ENCODE measurements at places on chromosomes 4 and X. TPM values are rescaled to one million over a fixed set of nuclear protein-coding genes. Genes with fewer than 3 reads are reported as not detected.

DNA sequence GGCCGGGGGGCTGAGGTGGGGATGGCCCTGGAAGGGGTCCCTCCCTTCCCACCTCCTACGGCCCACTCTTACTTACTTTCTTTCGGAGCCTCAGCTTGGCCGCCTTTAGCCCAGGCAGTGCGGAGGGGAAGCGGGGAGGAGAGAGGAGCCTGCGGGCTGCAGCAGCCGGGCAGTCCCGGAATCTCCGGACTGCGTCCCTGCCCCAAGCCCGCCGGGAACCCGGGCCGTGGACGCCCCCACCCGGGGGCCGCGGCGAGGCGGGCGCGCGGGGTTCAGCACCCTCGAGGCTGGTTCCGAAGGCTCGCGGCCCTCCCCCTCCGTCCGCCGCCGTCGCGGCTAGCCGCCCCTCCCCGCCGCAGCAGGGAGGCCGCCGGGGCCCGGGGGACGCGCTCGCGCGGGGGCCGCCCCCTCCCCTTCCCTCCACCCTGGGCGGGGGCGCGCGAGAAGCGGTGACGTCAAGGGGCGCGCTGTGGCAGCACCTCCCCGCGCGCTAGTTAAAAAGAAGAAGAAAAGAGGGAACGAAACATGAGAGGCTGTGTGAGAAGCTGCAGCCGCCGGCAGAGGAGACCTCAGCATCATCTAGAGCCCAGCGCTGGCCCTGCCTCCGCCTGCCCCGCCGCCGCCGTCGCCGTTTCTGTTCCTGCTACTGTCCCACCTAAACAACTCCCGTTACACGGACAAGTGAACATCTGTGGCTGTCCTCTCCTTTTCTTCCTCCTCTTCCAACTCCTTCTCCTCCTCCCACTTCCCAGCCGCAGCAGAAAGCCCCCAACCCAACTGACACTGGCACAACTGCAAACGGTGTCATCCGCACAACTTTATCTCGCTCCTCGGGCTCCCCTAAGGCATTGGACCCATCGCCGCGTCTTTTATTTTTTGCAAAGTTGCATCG is at the start of gene HHIP:
Gene HHIP, plus strand, starts transcription at position 526 of the 892 bp plus-strand sequence. CDS start 520 bp downstream, outside the sequence.
- peaks cover 17% of the 10 kb centered on the region for H3K27me3 ChIP-seq
- peaks cover 30% of the 10 kb centered on the region for H3K4me1 ChIP-seq
- peak; percentile 42 for DNase-seq
- peak within 1 kb of the TSS; percentile 55 for H3K27ac ChIP-seq

DNA sequence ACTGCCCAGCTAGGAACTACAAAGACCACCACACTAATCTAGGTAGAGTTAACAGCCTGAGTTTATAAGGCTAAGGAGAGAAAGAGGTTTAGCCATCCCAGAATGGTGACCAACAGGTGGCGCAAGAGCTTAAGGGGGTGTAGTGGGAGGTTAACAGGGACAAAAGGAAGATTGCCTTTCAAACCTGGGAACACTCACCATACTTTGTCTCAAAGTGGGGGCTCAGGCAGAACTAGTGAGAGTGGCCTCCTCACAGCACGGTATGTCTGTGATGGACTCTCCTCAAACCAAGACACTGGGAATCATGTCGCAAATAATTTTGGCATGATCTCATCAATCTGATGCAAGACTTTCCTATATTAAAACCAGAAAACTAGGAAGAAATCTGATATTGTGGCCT is 23.4 kb downstream of the CCNI start:
- H3K27me3 ChIP-seq, result peaks cover 3% of the 10 kb centered on the region
- H3K4me1 ChIP-seq, result no peaks in the 10 kb centered on the region
- DNase-seq, result peak; percentile 71
- H3K27ac ChIP-seq, result no peak overlapping the region

DNA sequence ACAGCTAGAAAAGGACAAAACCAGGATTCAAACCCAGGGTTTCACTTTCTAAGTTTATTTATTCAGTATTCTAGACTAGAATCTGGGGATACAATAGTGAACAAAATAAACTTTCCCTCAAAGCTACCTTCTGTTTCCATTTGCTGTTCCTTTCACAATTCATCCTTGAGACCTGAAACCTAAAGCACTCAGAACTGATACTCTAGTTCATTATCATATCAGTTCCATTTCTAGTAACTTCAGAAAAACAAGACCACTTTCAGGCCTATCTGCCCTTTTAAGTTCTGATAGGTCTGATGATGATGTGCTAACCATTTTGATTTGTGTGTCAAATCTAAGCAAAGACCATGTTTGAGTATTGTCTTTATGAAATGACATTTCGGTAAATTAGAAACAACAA is 7.8 kb upstream of the XK start:
- no peak for DNase-seq
- H3K27ac ChIP-seq, result no peak overlapping the region
- no peak overlapping the region for H3K4me3 ChIP-seq
- peaks cover 5% of the 10 kb centered on the region for H3K4me1 ChIP-seq

- H3K27me3 ChIP-seq, result peaks cover 12% of the 10 kb centered on the region
- H3K27ac ChIP-seq, result peak overlapping the region; percentile 82
- no peaks in the 10 kb centered on the region for H3K4me1 ChIP-seq
- no peak for DNase-seq
- H3K36me3 ChIP-seq, result peaks cover 1% of the 10 kb centered on the region
Observed at GRCh38 chr4:1013225-1014073, 2.0 kb downstream of the FGFRL1 start.

GRCh38 chr4:184734758-184735157 is 862 bp upstream of the CENPU start:
- H3K4me1 ChIP-seq, result peaks cover 5% of the 10 kb centered on the region
- H3K27me3 ChIP-seq, result no peaks in the 10 kb centered on the region
- H3K36me3 ChIP-seq, result no peaks in the 10 kb centered on the region

The MTM1 gene
- 17.8 TPM for total RNA-seq

Data from endothelial cell (in vitro differentiated cells).